Forelimb muscle (tissue), 1 donor: ENCODE measurements at places on chromosomes 11 and 22. TPM values are rescaled to one million over a fixed set of nuclear protein-coding genes. Genes with fewer than 3 reads are reported as not detected.

The IGLL5 gene
- not detected for polyA plus RNA-seq

The RAB36 gene
- polyA plus RNA-seq = 0.80 TPM

The IL18 gene
- 0.40 TPM for polyA plus RNA-seq

The TMEM41B gene
- 15.8 TPM for polyA plus RNA-seq

The CDC42EP2 gene
- polyA plus RNA-seq = 32.5 TPM

The OR2AG2 gene
- not detected for polyA plus RNA-seq

- no peak for DNase-seq
Measured at GRCh38 chr11:58965246-58965985, 26.1 kb downstream of the GLYATL1 start.

DNA sequence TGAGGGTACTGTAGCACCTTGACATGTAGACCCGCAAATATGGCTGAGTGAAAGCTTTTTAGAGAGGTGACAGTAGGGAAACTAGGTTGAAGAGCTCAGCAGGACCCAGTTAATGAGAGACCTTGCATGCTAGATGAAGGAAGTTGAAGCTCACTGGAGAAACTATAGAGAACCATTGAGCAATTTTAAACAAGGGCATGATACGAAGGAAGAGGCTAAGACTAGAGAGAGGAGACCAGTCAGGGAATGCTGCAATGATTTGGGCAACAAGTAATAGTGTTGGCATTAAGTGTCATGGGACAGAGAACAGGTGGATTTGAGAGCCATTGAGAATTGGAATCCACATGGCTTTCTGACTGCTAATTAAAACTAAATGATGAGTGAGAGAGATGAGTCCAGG, 4.1 kb downstream of the OLFML1 start:
- DNase-seq = no peak

- no peak for DNase-seq
Measured at GRCh38 chr11:87263979-87264378, 226.2 kb downstream of the TMEM135 start.

- DNase-seq = peak; percentile 5
Measured at GRCh38 chr22:27918341-27919221, 475 bp downstream of the PITPNB start.

GRCh38 chr11:82908311-82908710, 6.8 kb downstream of the DDIAS start:
- DNase-seq = no peak

DNA sequence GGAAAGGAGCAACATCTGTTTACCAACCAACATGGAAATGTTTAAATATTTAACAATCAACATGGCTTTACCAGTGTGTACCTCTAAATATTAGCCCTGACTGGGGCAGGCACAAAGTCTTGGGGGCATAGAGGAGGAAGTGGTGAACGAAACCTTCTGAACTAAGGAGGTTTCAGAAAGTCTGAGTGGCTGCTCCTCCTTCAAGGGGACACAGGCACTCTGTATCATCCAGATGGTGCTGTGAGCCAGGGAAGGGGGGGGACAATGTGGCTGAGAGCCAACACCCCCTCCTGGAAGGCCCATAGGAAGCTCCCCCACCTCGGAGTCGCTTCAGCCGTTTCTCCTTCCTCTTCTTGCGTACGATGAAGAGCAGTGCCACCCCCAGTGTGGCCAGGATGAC, 107.7 kb downstream of the CEP164 start:
- DNase-seq = no peak

- no peak for DNase-seq
Measured at GRCh38 chr11:116990061-116990473, 108.2 kb downstream of the SIK3 start.

DNA sequence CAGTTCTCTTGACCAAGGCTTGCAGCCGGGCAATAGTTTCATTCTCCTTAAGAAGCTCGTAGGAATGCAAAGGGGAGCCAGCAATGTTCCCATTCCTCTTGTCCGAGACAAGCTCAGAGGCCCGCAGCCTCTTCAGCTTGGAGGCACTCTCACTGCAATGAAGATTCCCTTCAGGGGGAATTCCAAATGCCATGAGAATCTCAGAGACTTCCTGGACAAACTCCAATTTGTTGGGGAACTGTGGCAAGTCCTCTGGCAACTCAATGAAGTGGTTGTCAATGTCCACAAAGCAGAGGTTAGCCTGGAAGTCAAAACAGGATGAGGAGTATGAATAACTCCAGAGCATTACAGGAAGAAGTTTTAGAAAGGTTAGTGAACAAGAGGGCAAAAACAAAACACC, 84.4 kb downstream of the DENND5A start:
- DNase-seq = no peak

DNA sequence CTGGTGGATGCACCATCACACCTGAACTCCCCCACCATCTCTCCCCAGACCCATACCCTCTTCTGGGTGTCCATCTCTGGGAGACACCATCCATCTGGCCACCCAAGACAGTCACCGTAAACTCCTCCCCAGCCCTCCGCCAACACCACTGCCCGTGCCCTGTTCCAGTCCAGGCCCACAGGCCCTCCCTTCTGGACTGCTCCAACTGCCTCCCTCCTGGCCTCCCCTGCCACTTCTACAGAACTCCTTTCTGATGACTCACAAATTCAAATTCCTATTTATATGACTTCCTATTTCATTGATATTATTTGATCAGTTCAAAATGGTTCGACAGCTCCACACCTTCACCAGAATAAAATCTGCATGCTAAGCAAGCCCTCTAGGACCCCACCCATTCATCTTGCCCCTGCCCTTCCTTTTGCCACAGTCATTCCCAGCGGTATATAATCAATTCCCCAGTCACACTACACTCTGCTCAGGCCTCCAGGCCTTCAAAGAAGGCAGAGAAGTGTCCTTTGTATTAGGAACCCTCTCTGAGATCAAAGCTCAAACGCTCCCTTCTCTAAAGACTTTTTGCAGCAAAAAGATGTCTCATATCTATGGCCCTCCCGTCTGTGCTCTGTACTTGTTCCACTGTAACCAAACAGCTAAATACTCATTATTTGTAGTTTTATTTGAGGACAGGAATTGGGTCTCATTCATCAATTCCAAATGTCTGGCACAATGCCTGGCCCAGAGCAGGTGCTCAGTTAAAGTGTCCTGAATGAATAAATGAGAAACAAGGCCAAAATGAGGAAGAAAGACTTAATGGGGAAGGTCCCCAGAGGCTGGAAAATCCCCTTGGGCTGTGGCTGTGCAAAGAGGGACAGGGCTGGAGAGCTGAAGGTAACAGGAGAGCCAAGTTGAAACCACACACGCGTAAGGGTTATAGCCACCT, 29.0 kb downstream of the MYH9 start:
- DNase-seq = no peak

GRCh38 chr11:117591316-117592039, 205.5 kb downstream of the DSCAML1 start:
- DNase-seq = no peak

GRCh38 chr11:35214792-35215193, 75.8 kb downstream of the CD44 start:
- no peak for DNase-seq
